Stimulated activated CD8-positive, alpha-beta memory T cell treated with anti-CD3 and anti-CD28 coated beads, Interleukin-4, amount 100 ng/mL, for 1 hour (primary cell): ENCODE measurements at places on chromosomes 7 and 10.

- DNase-seq, result no peak
Observed at GRCh38 chr10:48805848-48806247, 121.2 kb downstream of the WDFY4 start.

GRCh38 chr7:24406789-24407299 is 122.9 kb downstream of the NPY start:
- DNase-seq, result no peak

- DNase-seq, result no peak
Observed at GRCh38 chr10:49385939-49386922, 9.7 kb downstream of the DRGX start.

DNA sequence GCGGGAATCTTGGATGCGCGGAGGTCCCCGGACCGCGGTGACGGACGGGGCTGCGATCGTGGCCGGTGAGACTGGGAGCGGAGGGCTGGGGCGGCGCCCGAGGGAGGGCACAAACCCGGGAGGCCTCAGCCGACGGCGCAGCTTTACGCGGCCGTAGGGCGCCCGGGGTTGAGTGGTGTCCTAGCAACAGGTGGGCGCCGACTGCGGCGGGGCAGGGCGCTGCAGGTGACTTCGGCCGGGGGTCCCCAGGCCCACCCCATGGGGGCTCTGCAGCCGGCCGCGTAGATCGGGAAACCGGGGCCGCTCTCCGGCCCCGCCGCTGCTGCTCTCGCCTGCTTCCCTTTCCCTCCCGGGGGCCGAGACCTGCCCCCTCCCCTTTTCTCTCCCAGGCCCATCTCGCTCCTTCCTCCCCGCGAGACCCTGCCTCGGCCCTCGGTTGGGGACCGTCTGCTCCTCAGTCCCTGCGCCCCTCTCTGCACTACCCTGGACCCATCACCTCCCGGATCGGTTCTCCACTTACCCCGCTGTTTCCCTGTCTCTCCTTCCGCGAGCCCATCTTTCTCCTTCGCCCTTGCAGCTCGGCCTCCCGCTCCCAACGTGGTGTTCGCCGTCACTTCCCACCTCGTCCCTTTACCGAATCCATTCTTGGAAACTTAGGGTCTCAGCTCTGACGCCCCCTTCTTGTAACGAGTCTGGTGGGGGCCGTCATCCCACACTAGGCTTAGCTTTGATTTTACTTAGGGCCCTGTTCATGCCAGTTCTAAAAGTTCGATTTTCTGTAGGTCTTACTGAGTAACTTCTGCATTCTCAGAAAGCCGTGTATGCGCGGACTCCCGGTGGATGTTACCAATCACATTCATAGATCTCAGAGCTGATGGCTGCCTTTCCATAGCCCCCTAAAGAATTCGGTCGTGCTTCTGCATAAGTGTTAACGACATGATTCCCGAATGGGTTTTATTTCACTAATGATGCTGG is 18.5 kb upstream of the ACBD5 start:
- no peak for DNase-seq

GRCh38 chr10:63554657-63555056 is 33.5 kb downstream of the REEP3 start:
- peak; percentile 11 for DNase-seq

GRCh38 chr10:29734962-29735627 is 100.3 kb upstream of the SVIL start:
- DNase-seq, result no peak

DNA sequence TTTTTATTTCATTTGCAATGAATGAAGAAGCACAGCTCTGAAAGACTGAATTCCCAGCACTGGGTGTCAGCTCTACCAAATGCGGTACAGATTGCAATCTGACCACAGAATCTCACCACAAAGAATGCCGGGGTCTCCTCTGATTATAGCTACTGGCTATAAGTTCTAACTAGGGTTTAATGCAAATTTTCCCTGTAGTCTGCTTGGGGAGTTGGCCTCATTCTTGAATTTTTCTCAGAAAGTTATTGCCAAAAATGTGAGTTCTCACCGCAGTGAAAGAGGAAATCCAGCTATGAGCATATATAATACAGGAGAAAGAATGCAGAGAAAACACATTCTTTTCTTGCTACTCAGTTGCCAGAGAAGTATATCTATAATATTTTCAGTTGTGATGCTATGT is 1255.7 kb upstream of the LRRTM3 start:
- no peak for DNase-seq

DNA sequence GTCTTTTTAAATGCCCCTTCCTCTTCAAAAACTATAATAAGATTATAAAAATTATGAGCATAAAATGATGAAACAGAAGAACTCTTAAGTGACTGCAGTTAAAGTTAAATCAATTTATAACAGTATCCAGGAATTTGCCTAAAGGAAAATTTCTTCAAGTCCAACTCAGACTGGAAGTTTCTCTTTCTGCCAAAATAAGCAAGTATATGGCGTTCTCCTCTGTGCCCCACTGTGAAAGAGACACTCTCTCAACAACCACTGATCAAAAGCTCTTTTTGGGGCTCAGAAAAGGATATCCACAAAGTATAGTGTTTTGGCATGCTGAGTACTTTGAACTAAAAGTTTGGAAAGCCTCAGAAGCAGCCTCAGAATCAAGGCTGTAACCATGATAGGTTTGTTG is 139.9 kb downstream of the SKIDA1 start:
- DNase-seq, result no peak

GRCh38 chr10:131267814-131268095 is 43.8 kb downstream of the TCERG1L start:
- no peak for DNase-seq

DNA sequence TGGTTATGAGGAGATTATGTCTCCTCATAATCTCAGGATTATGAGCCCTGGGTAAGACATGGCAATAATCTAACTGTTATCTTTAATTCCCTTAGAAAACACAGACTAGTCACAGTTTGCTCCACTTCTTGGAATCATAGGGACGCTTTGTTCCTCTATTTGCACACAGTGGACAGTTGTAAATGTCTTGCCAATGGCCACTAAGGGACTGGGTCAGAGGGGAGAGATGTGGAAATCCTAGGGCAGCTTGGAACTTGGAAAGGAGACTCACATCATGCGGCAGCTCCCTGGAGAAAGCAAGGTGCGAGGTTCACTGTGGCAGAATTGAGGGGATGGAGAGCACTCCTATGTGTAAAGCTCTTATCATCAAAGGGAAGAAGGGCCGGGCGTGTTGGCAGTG is 266.1 kb downstream of the PRPF18 start:
- no peak for DNase-seq

- no peak for DNase-seq
Observed at GRCh38 chr10:82358486-82359099, 483.6 kb downstream of the NRG3 start.

- DNase-seq, result no peak
Observed at GRCh38 chr7:15558756-15559155, 3.1 kb downstream of the AGMO start.

- DNase-seq, result no peak
Observed at GRCh38 chr10:7756360-7756992, 31.3 kb downstream of the KIN start.

DNA sequence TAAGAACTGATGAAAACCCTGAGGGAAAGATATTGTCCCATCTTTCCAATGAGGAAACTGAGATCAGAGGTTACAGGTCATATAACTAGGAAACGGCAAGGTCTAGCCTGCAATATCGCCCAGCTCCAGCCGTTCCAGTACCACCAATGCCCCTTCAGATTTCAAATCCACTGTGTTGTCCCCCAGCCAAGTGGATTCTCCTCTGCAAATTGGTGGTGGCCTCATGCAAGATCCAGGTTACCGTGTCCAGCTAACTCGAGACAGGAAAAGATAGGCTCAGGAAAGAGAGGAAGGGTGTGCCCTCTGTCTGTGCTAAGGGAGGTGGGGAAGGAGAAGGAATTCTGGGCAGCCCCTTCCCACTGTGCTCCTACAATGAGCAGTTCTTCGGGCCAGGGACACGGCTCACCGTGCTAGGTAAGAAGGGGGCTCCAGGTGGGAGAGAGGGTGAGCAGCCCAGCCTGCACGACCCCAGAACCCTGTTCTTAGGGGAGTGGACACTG is 25.3 kb downstream of the PRSS2 start:
- no peak for DNase-seq

- DNase-seq, result no peak
Observed at GRCh38 chr7:22771872-22772228, 44.9 kb downstream of the IL6 start.

DNA sequence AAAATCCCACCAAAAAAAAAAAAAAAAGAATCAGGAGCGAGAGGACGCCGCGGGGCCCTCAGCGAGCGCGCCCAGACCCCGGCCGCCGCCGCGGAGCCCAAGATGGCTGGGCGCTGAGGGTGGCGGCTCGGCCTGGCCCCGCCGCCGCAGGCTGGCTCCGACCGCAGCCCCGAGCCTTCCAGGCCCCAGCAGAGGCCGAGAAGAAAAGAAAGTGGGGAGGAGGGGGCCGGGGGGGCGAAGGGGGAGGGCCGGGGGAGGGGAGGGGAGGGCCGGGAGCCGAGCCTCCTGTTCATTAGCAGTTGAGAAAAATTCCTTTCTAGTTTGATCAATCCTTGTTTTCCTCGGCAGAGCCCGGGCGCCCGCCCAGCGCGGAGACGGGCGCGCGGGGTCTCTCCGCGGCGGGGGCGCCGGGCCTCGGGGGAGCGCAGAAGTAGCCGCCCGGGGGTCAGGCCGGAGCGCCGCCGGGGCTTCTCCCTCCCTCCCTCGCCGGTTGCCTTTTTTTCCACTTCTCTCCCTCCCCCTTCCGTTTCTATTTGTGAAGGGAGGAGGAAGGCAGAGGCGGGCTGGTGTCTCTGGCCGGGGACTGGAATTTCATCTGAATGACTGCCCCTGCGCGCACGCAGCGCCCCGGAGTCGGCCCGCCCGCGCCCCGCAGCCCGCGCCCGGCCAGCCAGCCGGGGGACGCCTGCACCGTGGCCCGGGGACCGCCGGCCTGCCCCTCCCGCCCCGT is 778 bp upstream of the TRIM8 start:
- no peak for DNase-seq

- no peak for DNase-seq
Observed at GRCh38 chr7:132655131-132655727, 79.0 kb upstream of the PLXNA4 start.

- no peak for DNase-seq
Observed at GRCh38 chr10:87916515-87916914, 53.1 kb downstream of the PTEN start.

- no peak for DNase-seq
Observed at GRCh38 chr10:131786756-131787605, 113.8 kb upstream of the PPP2R2D start.

DNA sequence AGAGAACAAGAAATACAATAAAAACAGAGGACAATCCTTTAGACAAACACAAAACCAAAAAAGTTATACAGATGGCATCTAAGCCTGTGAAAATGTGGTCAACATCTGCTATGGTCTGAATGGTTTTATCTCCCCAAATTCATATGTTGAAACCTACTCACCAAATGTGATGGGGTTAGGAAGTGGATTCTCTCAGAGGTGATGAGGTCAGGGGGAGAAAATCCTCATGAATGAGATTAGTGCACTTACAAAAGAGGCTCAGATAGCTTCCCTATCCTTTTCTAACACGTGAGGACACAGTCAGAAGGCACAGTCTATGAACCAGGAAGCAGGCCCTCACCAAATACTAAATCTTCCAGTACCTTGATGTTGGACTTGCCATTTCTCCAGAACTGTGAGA is 147.8 kb upstream of the GPR22 start:
- no peak for DNase-seq

DNA sequence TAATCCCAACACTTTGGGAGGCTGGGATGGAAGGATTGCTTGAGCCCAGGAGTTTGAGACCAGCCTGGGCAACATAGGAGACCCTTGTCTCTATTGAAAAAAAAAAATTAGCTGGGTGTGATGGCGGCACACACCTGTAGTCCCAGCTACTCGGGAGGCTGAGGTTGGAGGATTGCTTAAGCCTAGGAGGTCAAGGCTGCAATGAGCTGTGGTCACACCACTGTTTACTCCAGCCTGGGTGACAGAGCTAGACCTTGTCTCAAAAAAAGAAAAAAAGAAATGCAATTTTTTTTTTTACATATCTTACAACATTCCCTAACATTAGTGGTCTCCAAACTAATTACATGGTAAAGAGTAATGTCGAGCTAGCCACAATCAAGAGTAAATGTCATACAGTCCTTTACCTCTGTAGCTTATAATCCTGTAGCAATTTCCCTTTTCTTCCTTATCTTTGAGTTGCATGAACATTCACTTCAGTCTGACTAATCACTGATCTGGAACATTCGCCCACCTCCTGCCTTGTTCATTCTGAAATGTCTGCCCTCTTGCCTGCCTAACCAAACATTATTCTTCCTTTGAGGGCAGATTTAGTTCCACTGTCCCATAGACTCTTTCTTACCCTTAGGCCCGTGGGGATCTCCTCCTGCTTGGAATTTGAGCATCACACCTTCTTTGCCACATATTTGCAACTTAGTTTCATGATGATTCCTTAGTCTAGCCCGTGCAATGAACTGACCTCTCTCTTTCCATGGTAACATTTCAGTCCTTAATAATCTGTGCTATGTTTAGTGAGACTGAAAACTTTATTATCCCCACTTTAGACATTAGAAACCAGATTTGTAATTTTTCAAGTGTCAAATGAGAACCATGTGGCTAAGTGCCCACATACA is 4.8 kb upstream of the VCL start:
- DNase-seq, result no peak

- DNase-seq, result no peak
Observed at GRCh38 chr10:4742217-4742616, 83.8 kb upstream of the AKR1E2 start.

- DNase-seq, result no peak
Observed at GRCh38 chr10:120835603-120836002, 15.6 kb upstream of the WDR11 start.
